ENCODE measurements at places on chromosomes 6 and 20.

DNA sequence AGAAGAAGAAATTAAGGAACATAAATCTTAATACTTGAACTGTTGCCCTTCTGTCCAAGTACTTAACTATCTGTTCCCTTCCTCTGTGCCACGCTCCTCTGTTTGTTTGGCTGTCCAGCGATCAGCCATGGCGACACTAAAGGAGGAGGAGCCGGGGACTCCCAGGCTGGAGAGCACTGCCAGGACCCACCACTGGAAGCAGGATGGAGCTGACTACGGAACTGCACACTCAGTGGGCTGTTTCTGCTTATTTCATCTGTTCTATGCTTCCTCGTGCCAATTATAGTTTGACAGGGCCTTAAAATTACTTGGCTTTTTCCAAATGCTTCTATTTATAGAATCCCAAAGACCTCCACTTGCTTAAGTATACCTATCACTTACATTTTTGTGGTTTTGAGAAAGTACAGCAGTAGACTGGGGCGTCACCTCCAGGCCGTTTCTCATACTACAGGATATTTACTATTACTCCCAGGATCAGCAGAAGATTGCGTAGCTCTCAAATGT is 17.1 kb downstream of the IRF4 start:
- no peak for DNase-seq

- DNase-seq = no peak
Observed at GRCh38 chr6:73747289-73747688, 51.3 kb downstream of the CD109 start.

DNA sequence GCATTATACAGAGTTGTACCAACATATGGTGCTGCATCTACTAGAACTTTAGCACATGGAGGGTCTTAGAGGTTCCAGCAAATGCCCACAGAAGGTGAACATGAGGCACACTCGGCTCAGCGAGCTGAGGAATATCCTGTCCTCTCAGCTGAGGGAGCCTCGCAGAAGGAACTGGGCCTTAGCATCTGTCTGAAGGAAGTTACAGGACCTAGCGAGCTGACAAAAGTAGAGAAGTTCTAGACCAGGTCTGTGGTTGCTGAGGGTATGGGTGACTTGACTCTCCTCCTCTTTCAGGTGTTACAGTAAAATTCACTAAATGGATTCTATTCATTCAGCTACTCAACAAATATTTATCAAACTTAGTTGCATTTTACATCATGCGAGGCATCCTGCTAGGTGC is 157.2 kb downstream of the ZDHHC14 start:
- no peak for DNase-seq

- DNase-seq = peak; percentile 87
Observed at GRCh38 chr6:4055420-4056041, 23.4 kb downstream of the FAM217A start.

GRCh38 chr6:92962846-92963245 is 456.5 kb downstream of the EPHA7 start:
- DNase-seq = no peak

DNA sequence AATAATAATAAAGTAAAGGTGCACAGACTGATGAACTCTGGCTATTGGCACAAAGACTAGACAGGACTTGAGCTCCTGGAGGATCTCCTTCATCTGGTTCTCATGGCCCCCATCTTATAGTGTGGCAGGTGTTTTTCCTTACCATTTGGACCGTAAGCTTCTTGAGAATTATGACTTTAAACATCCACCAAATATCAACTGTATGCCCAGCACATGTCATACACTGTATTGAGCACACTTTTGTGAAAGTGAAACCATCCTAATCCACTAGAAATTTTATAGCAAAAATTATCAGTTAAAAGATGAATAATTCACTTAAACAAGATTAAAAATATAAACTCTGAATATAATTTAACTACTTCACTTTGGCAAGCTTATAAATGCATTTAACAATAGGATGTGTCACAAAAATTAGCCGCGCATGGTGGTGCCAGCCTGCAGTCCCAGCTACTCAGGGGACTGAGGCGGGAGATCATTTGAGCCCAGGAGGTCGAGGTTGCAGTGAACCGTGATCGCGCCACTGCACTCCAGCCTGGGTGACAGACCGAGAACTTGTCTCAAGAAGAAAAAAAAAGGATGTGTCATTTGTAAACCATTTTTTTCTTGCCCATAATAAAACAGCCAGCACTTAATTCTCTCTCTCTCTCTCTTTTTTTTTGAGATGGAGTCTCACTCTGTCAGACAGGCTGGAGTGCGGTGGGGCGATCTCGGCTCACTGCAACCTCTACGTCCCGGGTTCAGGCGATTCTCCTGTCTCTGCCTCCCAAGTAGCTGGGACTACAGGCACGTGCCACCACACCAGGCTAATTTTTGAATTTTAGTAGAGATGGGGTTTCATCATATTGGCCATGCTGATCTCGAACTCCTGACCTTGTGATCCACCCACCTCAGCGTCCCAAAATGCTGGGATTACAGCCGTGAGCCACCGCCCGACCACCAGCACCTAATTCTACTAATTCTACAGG is 9.1 kb downstream of the HIVEP2 start:
- no peak for DNase-seq

GRCh38 chr6:42453031-42453653 is 1.4 kb upstream of the TRERF1 start:
- peak; percentile 36 for DNase-seq

DNA sequence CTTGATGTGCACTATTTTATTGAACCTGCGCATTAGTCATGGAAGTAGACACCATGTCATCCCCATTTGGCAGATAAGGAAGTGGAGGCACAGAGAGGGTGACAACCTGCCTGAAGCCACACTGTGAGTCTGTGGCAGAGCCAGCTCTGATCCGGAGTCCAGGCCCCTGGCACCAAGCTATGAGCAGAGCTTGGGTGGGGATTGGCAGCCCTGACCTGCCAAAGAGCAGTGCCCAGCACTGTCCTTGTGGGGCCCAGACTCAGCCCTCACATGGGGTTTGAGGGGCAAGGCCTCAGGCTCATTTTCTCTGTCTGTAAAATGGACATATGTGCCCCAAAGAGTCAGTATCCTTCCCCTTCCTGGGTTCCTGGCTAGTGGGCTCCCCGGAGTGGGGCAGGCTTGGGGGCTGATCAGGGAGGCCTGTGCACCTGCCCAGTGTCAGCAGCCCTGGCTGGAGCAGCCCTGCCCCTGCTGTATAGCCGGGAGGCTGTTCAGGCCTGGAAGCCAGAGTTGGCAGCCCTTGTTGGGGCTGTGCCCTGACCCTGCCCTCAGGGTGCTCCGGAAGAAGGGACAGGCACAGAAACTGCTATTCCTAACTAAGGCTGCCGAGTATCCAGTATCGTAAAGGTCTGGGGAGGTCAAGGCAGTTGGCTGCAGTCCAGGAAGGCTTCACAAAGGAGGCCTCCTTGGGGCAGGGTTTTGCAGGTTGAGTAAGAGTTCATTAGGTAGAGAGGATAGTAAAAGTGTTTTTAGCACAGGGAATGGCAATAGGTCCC is 38.7 kb downstream of the TGM2 start:
- no peak for DNase-seq

GRCh38 chr6:167416676-167417430 is 92.0 kb downstream of the TTLL2 start:
- DNase-seq = no peak

GRCh38 chr6:30152910-30153610 is 8.0 kb downstream of the TRIM10 start:
- DNase-seq = no peak

DNA sequence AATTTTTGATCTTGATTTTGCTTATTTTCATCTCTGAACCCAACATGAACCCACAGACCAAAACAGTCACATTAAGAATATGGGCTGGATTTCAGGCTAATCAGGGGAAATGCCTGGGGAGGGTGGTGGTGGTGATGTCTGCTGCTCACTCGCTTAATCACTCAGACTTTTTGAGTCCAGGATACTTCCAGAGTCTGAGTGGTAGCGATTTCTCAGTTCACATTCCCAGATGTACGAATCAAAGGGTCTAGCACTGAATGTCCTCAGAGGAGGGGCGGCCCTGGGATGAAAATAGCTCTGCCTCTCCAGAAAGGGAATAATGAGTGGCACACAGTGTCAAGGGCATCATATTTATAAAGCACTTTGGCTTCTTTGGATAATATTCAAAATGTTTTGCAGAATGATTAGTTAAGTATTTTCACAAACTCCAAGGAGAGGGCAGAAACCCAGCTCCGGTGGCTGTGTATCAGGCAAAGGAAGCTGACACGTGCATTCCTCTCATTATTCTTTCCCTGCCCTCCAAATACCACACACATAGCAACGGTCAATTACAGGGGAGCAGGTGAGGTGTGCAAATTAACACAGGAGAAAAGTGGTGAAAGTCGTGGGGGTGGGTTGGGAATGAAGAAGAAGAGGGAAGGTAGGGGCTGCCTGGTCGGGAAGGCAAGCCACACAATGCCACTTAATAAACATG is 345.2 kb upstream of the RSPO3 start:
- DNase-seq = no peak

- no peak for DNase-seq
Observed at GRCh38 chr20:34753706-34754461, 49.7 kb downstream of the TP53INP2 start.

- no peak for DNase-seq
Observed at GRCh38 chr6:142485256-142485655, 183.4 kb downstream of the ADGRG6 start.

DNA sequence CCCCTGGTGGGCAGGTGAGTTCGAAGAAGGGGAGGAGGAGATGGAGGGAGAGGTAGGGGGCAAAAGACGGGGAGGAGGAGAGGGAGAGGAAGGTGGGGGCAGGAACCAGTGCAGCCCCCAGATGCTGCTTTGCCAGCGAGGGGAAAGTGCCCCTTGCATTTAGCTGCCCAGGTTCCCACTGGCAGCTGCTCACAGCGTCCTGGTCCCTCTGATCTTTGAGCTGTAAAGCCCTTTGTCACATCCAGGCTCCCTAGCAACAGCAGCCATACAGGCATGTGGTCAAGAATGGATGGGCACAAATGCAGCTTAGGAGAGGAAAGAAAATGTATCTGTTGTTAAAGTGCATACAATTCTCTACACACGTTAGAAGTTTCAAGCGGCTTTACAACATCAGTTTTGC is 160.9 kb downstream of the CD83 start:
- no peak for DNase-seq

- DNase-seq = no peak
Observed at GRCh38 chr20:49914310-49915117, 815 bp downstream of the SPATA2 start.

- DNase-seq = peak; percentile 54
Observed at GRCh38 chr6:142474531-142475289, 172.9 kb downstream of the ADGRG6 start.

- no peak for DNase-seq
Observed at GRCh38 chr6:100230953-100231316, 233.8 kb downstream of the SIM1 start.

DNA sequence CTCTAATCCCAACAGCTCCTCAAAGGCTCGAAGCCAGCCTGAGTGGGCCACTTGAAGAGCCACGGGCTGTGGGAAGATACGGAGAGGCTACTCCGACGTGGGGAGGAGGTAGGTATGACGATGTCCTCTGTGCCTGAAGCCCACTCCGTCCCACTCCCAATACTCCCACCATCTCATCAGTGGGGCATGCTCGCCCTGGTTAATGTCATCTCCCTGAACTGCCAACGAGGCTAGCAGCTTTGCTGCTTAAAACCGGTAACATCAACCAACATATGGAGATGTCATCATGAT is 11.1 kb downstream of the NRN1 start:
- DNase-seq = no peak

DNA sequence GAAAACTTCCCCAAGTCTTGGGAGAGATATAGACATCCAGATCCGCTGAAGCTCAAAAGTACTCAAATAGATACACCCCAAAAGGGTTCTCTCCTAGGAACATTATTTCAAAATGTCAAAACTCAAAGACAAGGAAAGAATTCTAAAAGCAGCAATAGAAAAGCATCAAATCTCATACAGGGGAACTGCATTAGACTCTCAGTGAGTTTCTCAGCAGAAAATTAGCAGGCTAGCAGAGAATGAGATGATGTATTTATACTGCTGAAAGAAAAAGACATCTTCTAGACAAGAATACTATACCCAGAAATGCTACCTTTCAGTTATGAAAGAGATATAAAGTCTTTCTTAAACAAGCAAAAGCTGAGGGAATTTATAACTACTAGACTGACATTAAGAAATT is 75.5 kb upstream of the RIMS1 start:
- DNase-seq = no peak

DNA sequence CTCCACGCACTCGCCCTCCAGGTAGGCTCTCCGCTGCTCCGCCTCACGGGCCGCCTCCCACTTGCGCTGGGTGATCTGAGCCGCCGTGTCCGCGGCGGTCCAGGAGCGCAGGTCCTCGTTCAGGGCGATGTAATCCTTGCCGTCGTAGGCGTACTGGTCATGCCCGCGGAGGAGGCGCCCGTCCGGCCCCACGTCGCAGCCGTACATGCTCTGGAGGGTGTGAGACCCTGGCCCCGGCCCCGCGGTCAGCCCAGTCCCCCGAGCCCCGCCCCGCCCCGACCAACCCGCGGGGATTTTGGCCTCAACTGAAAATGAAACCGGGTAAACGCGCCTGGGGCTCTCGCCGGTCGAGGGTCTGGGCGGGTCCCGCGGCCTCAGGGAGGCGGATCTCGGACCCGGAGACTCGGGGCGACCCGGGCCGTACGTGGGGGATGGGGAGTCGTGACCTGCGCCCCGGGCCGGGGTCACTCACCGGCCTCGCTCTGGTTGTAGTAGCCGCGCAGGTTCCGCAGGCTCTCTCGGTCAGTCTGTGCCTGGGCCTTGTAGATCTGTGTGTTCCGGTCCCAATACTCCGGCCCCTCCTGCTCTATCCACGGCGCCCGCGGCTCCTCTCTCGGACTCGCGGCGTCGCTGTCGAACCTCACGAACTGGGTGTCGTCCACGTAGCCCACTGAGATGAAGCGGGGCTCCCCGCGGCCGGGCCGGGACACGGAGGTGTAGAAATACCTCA is 598 bp downstream of the HLA-B start:
- DNase-seq = no peak

- DNase-seq = peak; percentile 8
Observed at GRCh38 chr6:152356662-152357061, 280.5 kb downstream of the SYNE1 start.

- no peak for DNase-seq
Observed at GRCh38 chr6:66964216-66964615, 1257.2 kb upstream of the EYS start.

GRCh38 chr20:46362921-46363867 is 43.2 kb downstream of the ELMO2 start:
- DNase-seq = no peak

GRCh38 chr6:125304970-125305660 is 3.3 kb upstream of the HDDC2 start:
- no peak for DNase-seq

DNA sequence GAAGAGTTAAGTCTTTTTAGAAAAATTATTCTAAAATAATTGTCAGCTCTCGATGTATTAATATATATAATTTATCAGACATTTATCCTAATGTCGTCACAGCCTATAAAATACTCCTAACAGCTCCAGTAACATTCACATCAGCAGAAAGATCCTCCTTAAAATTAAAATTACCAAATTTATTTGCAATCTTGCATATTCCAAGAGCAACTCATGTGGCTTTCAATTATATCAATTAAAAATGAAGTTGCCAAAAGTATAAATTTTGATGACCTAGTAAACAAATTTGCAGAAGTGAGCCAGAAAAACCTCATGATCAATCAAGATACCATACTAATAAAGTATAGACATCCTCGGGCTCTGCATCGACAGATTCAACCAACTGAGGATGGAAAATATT is 60.2 kb downstream of the IL20RA start:
- no peak for DNase-seq

Measured in Panc1 (cell line).